NCI-H1105 (cell line): ENCODE measurements at places on chromosomes 6 and 20.

GRCh38 chr20:50427719-50428083, 82.5 kb upstream of the PTPN1 start:
- DNase-seq = no peak

DNA sequence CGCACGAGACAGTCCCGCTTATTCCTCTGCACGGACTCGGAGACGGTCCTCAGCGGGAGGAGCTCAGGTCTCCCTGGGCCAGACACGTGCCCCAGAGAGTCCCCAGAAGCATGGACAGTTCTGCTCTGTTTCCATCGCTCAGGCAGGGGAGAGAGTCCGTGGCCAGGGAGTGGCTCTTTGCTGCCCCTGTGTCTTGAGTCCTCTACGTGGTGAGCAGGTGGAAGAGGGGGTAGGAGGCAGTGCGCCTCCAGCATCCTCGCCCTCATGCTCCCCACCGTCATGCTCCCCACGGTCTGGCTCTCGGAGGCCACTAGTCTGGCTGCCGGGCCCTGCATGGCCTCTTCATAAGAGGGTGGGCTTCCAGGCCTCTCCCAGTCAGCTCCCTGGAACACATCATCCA, 8.9 kb downstream of the TAGAP start:
- no peak for DNase-seq

- no peak for DNase-seq
These were observed 23.0 kb downstream of the PACRG start for GRCh38 chr6:162750776-162751175.

DNA sequence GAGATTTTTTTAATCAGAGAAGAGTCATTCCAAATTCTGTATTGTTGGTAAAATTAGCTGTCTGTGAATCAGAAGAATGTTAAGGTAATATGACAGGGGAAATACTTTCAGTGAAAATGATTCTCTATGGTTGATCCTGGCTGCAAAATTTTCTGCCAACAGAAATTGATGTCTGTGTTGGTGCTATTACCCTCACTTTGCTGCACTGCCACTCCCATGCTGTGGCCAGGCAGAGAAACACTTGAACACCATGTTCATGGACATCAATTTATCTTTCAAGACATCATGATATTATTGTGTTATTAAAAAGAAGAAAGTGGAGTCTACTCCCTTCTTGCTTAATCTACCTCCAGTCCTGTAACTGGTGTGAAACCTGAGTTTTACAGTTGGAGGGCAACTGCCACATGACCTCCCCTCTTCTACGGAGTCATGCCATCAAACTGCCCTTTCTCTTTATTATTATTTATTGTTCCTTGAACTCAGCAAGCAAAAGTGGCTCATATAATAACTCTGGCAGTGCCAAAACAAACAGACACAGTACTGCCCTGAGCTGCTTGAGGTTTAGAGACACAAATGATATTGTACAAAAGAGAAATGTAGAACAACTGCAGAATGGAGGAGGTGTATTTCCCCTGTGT, 288.0 kb upstream of the JAG1 start:
- DNase-seq = peak; percentile 54

DNA sequence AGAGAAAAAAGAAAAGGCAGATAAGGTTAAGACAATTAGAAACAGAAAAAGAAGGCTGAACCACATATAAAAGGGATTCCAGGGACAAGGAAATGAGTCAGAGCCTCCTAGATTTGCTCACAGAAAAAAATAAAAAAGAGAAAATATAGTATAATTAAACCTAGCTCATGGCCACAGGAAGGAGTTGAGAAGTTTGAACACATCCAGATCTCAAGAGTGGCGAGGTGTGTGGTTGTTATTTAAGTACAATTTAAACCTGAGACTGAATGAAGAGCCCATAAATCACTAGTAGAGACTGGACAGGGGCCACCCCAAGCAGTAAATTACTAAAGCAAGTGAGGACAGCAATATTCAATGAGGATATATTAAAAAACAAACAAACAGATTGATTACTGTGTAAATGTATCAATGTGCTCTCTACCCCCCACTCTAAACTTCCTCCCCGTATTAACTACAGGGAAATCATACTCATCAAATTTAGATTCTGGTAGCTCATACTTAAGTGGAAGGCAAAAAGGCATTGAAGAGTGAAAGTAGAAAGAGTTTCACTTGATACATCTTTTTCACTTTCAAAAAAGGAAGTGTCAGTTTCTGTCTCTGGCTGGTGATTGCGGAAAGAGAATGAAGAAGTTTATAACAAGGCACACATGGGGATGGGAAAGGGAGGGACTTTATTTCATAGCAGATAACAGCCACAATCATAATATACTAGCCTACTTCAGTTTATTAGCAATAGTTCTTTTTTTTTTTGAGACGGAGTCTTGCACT, 49.3 kb upstream of the SCAF8 start:
- DNase-seq = no peak

DNA sequence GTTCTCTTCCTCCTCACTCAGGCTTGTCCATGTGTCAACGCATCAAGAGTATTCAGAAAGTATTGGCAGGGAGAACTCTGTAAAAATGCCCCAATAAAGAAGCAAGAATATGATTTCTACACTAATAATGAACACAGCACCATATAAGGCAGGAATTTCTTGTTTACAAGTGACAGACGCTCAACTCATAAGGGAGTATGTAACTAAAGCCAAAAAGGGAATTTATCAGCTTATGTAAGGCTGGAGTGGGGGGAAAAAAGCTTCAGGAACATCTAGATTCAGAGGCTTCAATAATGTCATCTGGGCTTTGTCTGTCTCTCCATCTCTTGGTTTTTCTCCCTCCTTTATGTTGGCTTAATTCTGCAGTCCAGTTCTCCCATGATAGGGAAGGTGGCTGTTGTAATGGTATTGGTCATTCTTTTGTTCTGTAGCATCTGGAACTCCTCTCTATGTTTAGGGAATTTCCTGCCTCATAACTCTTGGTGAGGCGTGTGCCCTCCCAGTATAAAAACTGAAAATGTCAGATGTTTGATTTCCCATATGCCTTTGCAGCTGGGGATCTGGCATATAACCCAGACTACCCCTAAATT, 125.1 kb upstream of the COL21A1 start:
- DNase-seq = no peak

GRCh38 chr6:139296927-139297326, 5.1 kb upstream of the TXLNB start:
- no peak for DNase-seq

DNA sequence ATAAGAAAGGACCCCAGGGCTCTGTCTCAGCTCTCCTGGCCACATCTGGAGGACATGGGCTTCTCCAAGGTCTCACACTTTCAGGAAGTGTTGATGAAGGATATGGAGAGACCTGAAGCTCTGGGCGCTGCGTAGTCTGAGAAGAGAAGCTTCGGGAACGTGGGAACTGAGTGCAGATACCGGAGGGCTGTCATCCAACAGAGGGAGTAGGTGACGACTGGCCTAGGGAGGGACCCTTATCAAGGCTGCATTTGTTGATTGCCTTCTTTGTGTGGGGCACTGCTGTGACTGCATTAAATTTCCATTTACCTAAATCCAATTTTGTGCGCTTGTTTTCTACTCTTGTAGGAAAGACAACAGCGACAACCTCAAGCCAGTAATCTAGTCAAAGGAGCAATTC, 63.4 kb downstream of the PLG start:
- no peak for DNase-seq

DNA sequence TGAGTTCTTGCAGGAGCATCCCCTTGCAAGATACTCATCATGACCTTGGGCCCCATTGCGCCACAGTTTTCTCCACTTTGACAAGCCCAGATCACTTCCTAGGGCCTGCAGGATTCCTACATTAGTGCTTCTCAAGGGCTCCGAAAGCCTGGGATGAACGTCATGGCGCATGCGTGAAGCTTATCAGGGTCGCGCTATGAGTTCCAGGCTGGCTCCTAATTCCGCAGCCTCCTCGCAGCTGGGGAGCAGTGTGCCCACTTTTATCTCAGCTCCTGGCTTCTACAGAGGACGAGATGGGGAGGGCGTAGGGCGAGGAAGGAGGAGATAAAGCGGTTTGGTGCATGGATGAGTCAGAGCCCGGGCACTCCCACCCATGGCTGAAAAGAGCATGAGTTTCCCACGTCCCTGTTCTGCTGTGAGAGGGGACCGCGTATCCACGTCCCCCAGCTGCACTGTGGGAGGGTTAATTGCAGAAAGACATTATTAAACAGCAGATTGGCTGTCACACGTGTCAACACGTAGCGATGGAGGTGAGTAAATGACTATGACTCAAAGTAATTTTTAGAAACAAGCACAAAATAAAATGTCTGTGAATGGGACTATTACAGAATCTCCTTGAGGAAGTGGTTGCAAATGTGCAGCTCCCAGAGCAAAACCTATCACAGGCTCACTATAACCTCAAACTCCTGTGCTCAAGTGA, 72.9 kb upstream of the DSP start:
- no peak for DNase-seq

GRCh38 chr6:139099984-139100383, 34.9 kb upstream of the HECA start:
- no peak for DNase-seq

GRCh38 chr6:153032255-153032882, 29.9 kb upstream of the MTRF1L start:
- peak; percentile 22 for DNase-seq

DNA sequence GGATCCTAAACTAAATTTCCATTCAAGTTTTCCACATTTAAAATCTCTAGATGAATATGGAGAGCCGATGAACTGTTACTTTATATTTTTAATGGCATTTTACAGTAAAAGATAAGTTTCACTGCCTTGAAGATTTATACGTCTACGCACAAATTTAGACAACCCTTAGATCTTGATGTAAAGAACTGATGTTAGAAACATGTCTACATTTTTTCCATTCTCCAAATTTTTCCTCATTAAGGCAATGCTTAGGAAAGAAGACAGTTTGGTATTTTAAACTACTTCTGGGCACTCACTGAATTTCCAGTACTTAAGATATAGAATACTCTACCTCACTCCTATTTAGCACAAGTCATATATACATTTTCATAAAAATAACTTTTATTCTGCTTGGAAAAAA, 45.4 kb downstream of the ME1 start:
- no peak for DNase-seq

- DNase-seq = no peak
These were observed 395.2 kb upstream of the MAP3K7 start for GRCh38 chr6:90982051-90982450.

GRCh38 chr6:41637194-41638001, 870 bp upstream of the MDFI start:
- DNase-seq = no peak

GRCh38 chr6:167984876-167985604, 12.4 kb upstream of the KIF25 start:
- DNase-seq = no peak

GRCh38 chr6:88804701-88805100, 158.7 kb downstream of the RNGTT start:
- no peak for DNase-seq

DNA sequence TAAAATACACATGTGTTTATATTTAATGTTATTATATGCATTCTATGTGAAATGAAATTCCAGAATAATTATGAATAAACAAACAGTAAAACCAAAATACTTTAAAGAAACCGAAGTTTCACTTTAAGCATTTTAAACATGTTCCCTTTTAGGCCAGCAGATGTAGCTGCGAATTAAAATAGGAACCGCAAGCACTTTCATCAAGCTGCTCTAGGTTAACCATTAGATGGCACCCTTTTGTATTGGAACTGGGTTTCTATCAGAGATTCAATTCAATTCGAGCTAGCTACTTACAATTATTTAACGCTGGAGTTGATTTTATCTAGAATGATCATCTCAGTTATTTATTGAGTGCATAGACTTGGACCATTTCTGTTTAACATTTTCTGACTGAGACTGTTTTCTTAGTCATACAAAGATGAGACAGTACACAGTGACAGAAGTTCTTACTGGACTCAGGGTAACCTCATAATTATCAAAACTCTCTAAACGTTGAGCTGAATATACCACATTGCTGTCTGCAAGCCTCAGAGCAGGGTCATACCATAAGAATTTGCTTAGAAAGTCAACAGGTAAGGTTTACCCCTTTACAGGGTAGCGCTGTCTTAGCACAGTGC, 8.5 kb downstream of the TMEM242 start:
- no peak for DNase-seq

- no peak for DNase-seq
These were observed 56.5 kb downstream of the ERMARD start for GRCh38 chr6:169807699-169808607.

DNA sequence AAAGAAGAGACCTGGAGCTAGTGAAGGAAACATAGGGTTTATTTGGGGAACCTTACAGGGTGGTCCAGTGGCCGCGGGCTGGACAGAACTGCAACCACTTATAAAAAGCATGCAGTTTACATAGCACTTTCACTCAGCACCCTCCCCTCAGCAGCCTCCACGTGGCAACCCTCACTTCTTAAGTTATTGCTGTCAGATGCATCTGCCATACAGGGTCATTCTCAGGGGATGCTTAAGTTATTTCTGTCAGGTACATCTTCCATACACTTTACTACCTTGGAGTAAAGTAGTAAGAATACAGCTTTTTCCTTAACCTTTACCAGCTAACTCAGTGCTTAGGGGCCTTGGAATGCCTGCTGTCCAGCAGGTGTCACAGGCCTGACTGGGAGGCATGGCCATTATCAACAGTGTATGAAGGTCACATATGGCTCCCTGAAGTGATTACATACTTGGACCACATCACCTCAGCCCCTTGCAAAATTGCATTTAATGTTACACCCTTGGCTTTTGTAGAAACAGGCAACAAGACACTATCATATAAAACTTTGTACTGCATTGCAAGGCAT, 2.0 kb upstream of the NOL7 start:
- DNase-seq = no peak

DNA sequence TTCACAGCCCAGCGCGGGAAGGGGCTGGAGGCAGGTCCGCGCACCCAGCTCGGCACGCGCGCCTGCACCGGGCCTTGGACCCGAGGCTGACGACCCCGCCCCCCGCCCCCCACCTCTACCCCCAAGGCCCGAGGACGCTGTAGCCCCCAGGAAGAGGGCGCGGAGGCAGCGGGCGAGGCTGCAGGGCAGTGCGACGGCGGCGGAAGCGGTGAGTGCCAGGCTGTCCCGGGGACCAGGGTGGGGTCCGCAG, 1.2 kb downstream of the LIME1 start:
- no peak for DNase-seq

DNA sequence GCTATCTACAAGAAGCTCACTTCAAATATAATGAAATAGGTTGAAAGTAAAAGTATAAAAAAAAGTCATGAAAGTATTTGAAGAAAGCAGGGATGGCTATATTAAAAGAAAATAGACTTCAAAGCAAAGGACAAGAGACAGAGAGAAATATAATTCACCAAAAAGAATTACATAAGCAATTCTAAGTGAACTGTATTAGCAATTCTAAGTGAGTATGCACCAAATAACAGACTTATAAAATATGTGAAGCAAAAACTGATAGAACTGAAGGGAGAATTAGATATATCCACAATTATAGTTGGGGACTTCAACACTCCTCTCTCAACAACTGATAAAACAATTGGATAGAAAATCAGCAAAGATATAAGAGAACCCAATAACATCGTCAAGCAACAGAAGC, 38.8 kb upstream of the ID4 start:
- no peak for DNase-seq

GRCh38 chr6:158769234-158769770, 49.9 kb downstream of the EZR start:
- peak; percentile 92 for DNase-seq
